IPS-NIHi11 (cell line): ENCODE measurements at places on chromosomes 2 and 18.

- no peak for DNase-seq
Observed at GRCh38 chr2:69188182-69188900, 175.4 kb downstream of the ANTXR1 start.

DNA sequence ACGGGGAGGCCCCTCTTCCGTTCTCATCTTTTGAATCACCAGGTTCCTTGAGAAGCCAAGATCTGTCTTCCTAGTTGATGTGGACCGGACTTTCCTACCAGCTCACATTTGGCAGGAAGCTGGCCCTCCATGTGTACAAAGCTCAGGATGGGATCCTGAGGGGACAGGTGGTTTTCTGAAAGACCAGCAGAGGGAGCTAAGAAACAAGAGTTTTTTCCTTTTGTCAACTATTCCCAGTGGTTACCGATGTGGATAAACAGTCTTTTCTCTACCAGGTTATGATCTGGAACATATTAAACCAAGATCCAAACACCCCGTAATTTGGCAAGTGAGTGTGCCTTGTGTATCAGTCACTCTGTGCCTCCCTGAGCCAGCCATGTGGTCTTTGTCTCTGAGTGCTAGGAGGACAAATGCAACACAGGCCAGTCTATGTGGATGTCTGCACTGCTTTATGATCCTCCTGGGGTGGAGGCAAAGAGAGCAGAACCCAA lies 25.1 kb upstream of the ARHGAP25 start:
- peak; percentile 63 for DNase-seq

DNA sequence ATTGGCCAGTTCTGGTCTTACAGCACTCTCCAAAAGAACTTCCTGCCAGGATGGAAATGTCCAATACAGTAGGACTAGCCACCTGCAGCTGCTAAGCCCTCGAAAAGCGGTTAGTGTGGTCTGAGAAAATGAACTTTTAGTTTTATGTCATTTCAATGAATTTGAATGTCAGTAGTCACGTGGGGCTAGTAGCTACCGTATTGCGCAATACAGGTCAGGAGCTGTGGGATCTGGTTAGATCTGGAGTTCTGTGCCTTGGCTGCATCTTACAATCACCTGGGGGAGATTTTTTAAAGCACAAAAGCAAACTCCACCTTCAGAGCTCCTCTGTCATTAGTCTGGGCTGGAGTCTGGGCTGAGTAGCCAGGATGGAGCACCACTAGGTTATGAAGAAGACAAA lies 35.9 kb downstream of the C1QL2 start:
- DNase-seq, result no peak

DNA sequence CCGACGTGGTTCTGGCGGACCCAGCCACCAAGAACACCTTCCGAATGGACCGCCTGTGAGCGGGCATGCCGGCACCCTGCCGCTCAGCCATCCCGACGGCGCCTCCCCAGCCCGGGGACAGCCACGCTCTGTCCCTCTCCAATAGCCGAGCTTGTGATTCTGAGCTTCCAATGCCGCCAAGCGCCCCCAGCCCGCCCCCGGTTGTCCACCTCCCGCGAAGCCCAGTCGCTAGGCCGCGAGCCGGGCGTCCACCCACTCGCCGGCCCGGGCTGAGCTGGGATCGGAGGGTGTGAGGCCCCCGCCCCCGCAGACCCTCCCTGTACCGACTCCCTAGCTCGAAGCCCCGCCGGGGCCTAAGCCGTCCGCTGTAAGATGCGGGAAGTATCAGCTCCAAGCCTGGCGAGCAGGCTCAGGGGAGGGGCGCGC lies 1195.1 kb upstream of the CHAC2 start:
- DNase-seq, result no peak

DNA sequence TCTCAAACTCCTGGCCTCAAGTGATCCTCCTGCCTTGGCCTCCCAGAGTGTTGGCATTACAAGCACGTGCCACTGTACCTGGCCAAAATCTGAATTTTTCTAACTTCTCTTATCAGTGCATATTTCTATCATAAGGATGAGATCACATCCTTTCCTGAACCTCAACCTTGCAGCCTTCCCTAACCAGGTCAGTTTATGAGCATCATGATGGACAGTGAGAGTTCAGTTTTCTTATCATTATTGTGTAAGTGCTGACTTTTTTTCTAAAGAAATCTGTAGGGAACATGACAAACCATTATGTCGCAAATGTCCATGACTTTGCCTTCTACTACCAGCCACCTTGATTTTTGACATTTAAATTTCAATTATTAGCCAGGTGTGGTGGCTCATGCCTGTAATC lies 31.5 kb downstream of the MRPL33 start:
- no peak for DNase-seq

DNA sequence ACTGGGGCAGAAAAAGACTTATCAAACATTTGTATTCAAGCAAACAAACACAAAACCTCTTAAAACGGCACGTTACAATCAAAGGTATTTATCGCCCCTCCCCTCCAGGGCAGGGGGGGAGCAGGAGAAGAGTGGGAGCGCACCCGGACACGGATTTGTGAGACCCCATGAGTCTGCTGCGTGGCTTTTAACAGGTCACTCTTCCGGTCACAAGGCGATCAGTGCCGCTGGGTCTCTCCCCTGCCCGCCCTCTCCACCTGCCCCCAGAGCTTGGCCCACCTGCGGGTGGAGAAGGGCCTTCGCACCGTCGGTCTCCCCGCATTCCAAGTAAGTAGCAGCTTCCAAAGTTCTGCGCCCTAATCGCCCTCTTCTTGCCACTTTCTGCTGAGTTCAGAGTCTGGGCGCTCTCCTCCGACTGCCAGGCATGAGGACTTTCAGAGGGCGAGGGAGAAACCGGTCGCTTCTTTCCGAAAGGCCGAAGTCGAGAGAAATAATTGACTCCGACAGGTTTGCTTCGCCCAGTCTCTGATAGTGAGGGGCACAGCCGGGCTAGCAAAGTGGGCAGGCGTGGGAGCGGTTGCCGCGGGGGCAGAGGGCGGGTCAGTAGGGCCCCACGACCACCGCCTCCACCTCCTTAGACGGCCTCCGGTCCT lies 800 bp downstream of the RPRM start:
- DNase-seq, result peak; percentile 34

GRCh38 chr18:41992703-41993102 lies 37.7 kb downstream of the PIK3C3 start:
- no peak for DNase-seq

DNA sequence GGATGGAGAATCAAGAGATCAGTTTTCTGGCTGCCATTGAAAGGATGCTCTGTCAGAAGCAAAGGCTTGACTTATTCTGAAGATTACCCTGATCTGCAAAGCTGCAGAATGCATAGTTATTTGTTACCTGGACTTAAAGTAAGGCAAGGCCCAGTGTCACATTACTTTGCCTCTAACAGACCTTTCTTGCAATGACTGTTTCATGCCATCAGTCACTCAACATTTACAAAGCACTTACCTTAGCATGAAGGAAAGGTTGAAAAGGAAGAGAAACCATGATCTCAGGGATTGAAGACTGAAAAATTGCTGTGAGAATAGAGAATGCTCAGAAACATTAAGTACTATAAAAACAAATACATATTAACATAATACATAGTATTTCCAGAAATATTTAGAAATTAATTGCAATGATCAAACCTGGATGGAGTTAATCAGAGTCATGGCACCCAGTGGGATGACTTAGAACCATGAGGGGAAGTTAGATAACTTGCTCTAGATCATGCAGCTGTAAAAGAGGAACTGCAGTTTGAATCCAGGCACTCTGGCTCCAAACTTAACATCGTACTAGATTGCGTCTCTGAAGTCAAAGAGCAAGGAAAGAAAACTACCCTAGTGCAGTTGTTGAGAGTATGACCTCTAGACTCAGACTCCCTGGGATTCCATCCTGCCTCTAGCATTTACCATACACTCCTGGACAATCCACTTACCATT lies 26.5 kb upstream of the FAM117B start:
- no peak for DNase-seq

DNA sequence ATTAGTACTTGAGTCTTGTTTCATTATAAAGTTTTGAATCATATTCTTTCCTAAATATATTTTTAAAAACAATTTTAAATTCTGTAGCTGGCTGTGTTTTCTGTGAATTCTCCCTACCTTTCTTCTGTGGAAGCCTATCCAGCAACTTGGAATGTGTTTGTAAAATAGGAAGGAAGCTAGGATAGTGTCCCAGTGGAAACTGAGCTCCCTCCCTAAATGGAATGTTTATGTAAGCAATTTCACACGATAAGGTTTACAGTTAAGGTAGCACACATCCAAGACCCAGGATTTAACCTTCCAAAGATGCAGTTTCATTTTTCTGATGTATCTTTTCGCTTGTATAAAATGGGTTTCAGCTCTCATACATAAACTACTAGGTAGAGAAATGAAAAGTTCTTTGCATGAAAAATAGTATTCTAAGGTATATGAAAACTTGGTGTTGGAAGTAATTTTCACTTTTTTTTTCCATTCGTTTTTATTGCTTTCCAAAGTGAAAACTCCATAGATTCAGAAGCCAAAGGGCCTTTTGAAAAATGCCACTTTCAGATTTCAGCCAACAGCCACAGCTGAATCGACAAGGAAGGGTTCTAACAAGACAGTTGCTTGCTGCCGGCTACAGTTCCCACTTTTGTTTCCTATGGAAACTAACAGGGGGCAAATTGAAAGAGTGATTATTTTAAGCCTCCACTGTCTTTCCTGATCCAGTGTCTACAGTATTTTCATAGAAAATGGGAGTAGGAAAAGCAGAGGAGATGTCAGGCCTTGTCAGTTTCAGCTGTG lies 405.1 kb upstream of the POU3F3 start:
- no peak for DNase-seq

DNA sequence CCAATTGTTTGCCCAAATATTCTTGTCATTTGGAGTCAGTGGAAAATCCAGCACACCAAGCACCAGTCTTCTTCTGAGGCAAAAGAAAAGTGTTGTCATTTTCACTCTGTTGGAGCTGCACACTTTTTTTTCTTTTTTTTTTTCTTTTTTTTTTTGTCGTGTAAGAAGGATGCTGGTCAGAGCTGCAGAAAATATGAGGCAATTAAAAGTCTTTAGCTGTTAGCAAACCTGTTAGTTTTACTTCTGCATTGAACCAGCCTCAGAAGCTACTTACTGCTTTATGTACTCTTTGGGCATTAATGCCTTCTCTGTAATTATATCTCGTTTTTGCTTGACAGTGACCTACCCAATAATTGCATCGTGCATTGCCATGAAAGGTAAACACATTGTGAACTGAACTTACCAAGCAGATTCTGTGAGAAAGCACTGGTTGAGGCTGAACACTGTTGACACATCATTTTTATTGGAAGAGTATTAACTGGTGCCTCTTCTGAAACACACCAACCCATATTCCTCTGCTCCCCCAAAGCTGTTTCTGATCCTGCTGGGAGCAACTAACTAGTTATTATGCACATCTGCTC lies 165.4 kb downstream of the CAPN13 start:
- no peak for DNase-seq
